Breast epithelium (tissue), 4 donors: ENCODE measurements at places on chromosomes 16 and 17. TPM values are rescaled to one million over a fixed set of nuclear protein-coding genes. Genes with fewer than 3 reads are reported as not detected.

The NLRC5 gene
- total RNA-seq = 18.4 TPM

GRCh38 chr17:33475594-33475993 lies 182.5 kb upstream of the ASIC2 start:
- no peak overlapping the region for H3K27ac ChIP-seq
- no peaks in the 10 kb centered on the region for H3K36me3 ChIP-seq
- no peak overlapping the region for H3K4me3 ChIP-seq
- no peaks in the 10 kb centered on the region for H3K4me1 ChIP-seq
- DNase-seq = no peak

The CLDN7 gene
- total RNA-seq = 5.4 TPM

DNA sequence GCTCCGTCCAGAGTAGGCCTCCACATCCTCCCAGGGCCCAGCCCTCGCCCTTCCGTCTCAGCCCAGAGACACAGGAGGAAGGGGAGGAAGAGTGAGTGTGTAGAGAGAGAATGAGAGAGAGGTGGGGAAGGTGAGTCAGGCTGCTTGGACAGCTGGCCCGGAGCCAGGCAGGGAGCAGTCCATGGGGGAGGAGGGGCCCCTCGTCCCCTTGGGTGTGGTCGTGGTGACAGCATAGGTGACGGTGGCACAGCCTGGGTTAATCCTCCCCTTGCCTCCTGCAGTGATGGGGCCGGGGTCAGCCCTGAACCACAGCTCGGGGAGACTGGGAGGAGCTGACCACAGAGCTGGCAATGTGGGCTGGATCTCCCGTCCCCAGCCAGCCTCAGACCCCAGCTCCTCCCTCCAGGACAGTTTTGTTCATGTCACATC lies 36.5 kb downstream of the FA2H start:
- no peaks in the 10 kb centered on the region for H3K27me3 ChIP-seq
- no peak overlapping the region for H3K4me3 ChIP-seq
- no peaks in the 10 kb centered on the region for H3K36me3 ChIP-seq
- H3K27ac ChIP-seq = no peak overlapping the region

DNA sequence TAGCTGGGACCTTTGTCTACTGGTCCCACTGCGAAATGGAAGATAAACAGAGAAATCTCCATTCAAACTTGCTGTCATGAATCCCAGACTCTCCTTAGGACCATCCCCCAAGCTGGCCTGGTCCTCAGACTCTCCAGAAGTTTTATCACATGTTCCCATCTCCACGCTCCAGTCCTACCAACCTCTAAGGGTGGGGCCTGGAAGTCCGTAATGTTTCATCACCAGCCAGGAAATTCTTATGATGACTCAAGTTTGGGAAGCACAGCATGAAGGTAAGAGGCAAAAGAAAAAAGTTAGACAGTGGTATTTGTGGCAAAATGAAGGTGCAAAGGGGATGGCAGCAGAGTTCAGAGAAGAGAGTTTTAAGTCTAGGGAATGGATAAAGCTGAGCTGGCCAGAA lies 52.7 kb downstream of the ZNF18 start:
- H3K4me3 ChIP-seq = no peak overlapping the region
- no peaks in the 10 kb centered on the region for H3K36me3 ChIP-seq
- no peaks in the 10 kb centered on the region for H3K4me1 ChIP-seq
- H3K27me3 ChIP-seq = no peaks in the 10 kb centered on the region

DNA sequence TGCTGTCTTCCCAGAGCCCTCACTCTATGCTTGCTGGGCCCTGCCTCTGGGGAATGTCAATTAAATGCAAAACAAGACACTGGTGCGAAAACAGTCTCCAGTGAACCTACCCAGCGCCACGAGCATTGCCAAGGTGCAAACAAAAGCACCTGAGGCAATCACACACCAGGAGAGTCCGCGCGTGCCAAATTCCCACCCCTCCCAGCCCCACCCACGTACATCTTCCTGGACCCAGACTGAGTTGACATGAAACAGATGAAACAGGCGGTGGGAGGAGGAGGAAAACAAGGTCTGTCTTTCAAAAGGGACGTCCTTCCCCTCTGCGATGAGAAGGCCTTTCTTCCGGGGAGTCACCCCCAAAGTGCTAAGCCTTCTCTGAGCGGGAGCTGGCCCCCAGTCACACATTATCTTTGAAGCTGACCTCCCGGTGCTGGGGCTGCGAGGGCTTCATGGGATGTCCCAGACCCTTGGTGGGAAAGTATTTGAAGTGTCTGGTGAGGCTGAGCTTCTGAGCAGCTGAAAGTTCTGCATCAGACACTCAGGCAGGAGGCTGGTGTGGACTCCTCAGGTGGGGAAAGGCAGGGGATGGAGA lies 200.4 kb downstream of the AXIN2 start:
- H3K36me3 ChIP-seq = no peaks in the 10 kb centered on the region
- DNase-seq = no peak

DNA sequence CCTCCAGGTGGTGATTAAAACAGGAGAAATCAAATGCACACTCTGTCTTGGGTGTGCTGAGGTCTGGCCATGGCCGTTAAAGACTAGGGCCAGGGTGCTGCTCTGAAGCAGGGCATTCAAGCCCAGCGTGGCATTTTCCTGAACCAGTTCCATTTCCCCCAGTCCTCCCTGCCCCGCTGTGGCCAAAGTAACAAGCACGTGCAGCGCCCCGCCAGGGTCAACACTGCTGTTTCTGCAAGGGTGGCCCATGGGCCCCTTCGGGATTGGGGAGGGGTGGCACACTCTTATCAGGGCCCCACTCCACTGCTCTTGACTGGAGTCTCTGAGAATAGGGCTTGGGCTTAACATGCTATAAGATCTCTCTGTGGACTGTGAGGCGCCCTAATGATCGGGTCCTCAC lies 72.9 kb downstream of the IL21R start:
- no peaks in the 10 kb centered on the region for H3K4me1 ChIP-seq
- DNase-seq = no peak

DNA sequence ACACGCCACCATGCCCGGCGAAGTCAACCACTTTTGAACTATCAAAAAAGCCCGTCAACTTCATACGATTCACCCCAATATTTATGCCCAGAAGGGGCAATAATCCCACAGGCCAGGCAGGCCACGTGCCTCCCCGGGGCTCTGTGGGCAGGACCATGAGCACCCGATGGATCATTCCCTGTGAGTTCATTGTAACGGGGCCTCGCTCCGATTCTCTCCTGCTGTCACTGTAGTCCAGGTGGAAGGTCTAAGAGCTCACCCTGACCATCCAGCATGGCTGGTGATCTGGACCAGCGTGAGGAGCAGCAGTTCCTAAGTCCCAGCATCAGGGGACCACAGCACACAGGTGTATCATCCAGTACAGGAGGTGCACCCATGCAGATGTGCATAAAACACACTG lies 77.5 kb upstream of the DOC2B start:
- no peaks in the 10 kb centered on the region for H3K27me3 ChIP-seq
- no peaks in the 10 kb centered on the region for H3K4me1 ChIP-seq
- H3K27ac ChIP-seq = no peak overlapping the region
- no peaks in the 10 kb centered on the region for H3K36me3 ChIP-seq
- DNase-seq = no peak
- no peak overlapping the region for H3K4me3 ChIP-seq
